Dorsolateral prefrontal cortex (tissue), 122 donors: ENCODE measurements at places on chromosomes 12 and 14. TPM values are rescaled to one million over a fixed set of nuclear protein-coding genes. Genes with fewer than 3 reads are reported as not detected.

- DNase-seq: no peak
Observed at GRCh38 chr12:18653465-18653864, 84.3 kb downstream of the PLCZ1 start.

The TAS2R9 gene
- total RNA-seq: 2.4 TPM

The CIPC gene
- 98.0 TPM for total RNA-seq

DNA sequence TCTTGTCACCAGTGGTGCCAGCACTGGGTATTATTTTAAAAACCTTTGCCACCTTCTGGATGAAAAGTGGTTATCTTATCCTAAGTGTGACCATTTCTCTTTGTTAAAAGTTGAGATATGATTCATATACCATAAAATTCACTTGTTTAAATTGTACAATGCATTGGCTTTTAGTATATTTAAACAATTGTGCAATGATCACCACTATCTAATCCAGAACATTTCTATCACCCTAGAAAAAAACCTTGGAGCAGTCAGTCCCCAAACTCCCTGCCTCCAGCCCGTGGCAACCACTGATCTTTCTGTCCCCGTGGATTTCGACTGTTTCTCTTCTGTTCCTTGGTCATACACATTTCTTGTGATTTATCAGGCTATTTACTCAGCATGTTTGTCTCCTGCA lies 28.3 kb downstream of the SH2B3 start:
- DNase-seq: no peak

The RPS26 gene
- 14.5 TPM for total RNA-seq

DNA sequence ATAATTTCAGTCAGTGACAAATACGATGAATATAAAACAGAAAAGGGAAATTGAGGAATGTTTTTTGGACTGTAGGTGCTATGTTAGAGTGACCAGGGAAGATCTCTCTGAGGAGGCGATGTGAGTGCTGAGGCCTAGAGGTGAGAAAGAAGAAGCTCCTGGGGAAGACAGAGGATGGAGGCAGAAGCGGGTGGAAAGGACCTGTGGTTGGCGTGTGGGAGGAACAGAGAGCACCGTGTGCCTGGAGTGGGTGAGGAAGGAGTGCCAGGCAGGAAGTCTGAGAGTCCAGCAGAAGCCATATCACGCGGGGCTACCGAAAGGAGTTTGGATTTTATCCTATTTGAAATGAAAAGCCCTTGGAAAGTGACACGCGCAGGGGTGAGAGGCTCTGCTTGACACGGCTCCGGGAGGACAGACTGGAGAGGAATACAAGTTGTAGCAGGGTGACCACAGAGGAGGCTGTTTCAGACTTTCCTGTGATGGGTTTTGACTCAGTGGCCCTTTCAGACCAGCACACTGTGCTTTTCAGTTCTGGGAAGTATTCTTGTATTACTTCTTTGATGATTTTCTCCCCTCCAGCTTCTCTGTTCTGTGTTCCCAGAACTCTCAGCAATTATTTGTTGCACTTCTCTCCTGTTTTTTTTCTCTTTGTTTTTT lies 96.9 kb downstream of the VRK1 start:
- DNase-seq: no peak
